ENCODE measurements at places on chromosomes 2 and 18. TPM values are rescaled to one million over a fixed set of nuclear protein-coding genes. Genes with fewer than 3 reads are reported as not detected.

- H3K27ac ChIP-seq: no peak overlapping the region
- H3K36me3 ChIP-seq: no peaks in the 10 kb centered on the region
- H3K4me3 ChIP-seq: no peak overlapping the region
- no peaks in the 10 kb centered on the region for H3K4me1 ChIP-seq
- no peak for DNase-seq
- H3K27me3 ChIP-seq: no peaks in the 10 kb centered on the region
Observed at GRCh38 chr2:181991171-181991885, 5.7 kb downstream of the PPP1R1C start.

The NRBP1 gene
- total RNA-seq: 145 TPM

DNA sequence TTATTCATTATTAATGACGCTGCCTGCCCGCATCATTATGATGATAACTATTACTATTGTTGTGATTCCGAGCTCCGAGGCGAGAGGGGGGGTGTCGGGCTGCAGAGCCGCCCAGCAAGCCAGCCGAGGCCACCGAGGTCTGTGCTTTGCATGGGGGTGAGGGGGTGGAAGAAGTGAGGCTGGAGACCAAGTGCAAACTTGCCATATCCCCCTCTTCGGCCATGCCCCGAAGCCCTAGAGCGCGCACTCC lies 3.6 kb downstream of the BCL11A start:
- no peaks in the 10 kb centered on the region for H3K27me3 ChIP-seq
- H3K27ac ChIP-seq: peak overlapping the region; percentile 34
- H3K4me1 ChIP-seq: peaks cover 8% of the 10 kb centered on the region
- H3K36me3 ChIP-seq: no peaks in the 10 kb centered on the region
- H3K4me3 ChIP-seq: peak overlapping the region; percentile 82

The CPSF3 gene
- total RNA-seq: 39.6 TPM

DNA sequence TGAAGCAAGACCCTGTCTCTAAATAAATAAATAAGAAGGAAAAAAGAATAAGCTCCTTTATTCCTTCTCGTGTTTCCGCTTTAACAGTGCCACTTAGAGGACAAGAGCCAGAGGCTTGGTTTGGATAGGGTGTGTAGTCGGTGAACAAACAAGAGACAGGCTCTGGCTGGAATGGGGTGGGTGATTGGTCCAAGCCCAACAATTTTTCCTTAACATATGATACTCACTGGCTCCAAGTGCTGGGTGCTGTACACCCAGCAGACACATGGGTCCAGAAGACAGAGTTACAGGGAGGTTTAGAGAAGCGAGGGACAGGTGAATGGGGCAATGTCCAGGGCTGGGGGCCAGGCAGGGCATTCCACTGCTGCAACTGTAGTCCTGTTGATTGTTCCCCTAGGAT lies 77.8 kb downstream of the NCAPH start:
- no peak overlapping the region for H3K4me3 ChIP-seq
- no peaks in the 10 kb centered on the region for H3K4me1 ChIP-seq
- H3K36me3 ChIP-seq: no peaks in the 10 kb centered on the region

The GPR17 gene
- total RNA-seq: not detected

GRCh38 chr2:72144632-72145288 lies 2.9 kb downstream of the CYP26B1 start:
- peak; percentile 23 for DNase-seq
- no peaks in the 10 kb centered on the region for H3K36me3 ChIP-seq
- H3K27ac ChIP-seq: no peak overlapping the region
- H3K4me1 ChIP-seq: peaks cover 9% of the 10 kb centered on the region

DNA sequence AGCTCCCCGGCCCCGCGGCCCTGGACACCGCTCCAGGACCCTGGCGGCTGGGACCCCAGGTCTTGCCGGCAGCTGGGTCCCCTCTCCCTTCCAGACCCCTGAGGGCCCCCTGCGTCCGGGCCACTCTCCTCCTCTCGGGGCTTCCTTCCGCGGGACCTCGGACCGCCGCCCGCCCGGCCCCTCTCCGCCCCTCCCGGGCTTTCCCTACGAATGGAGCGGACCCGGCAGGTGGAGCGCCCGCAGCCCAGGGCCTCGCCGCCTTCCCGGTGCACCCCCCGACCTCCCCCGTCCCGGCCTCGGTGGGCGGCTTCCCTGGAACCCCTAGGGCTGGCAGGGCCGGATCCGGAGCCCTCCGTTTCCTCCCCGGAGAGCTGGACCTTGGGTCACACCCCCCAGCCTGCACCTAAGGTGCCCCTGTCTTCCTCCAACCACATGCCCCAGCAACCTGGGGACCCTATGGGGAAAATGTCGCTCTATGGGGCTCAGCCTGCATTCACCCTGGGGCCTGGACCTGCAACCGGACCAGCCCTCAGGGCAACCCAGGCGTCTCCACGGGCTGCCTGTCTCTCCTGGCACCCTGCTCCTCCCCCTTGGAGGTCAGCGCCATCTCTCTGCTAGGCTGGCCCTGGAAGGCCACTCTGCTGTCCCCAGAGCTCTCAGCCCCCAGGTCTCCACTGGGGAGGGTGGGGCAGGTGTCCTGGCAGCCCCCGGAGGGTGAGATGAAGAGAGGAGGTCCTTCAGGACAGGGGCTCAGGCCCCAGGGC lies 730 bp downstream of the B3GNT7 start:
- H3K4me1 ChIP-seq: no peaks in the 10 kb centered on the region
- H3K27me3 ChIP-seq: peaks cover 20% of the 10 kb centered on the region
- H3K27ac ChIP-seq: no peak overlapping the region
- DNase-seq: no peak
- no peak overlapping the region for H3K4me3 ChIP-seq

- no peak overlapping the region for H3K27ac ChIP-seq
- H3K4me1 ChIP-seq: peaks cover 7% of the 10 kb centered on the region
- no peaks in the 10 kb centered on the region for H3K36me3 ChIP-seq
- no peak overlapping the region for H3K4me3 ChIP-seq
- no peaks in the 10 kb centered on the region for H3K27me3 ChIP-seq
Observed at GRCh38 chr2:28354920-28355520, 37.6 kb upstream of the FOSL2 start.

DNA sequence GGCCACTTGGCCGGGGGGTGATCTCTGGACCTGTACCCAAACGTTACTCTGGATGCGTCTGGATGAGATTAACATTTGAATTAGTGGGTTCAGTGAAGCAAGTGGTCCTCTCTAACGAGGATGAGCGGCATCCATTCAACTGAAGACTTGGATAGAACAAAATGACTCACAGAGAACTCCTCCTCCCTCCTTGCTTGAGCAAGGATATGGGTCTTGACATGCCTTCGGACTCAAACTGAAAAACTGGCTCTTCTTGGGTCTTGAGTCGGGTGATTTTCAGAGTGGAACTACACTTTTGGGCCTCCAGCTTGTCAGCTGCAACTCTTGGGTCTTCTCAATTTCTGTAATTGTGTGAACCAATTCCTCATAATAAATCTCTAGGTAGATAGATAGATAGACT lies 47.2 kb downstream of the NETO1 start:
- DNase-seq: no peak
- H3K4me1 ChIP-seq: no peaks in the 10 kb centered on the region
- H3K27ac ChIP-seq: no peak overlapping the region
- H3K4me3 ChIP-seq: no peak overlapping the region
- H3K36me3 ChIP-seq: no peaks in the 10 kb centered on the region

DNA sequence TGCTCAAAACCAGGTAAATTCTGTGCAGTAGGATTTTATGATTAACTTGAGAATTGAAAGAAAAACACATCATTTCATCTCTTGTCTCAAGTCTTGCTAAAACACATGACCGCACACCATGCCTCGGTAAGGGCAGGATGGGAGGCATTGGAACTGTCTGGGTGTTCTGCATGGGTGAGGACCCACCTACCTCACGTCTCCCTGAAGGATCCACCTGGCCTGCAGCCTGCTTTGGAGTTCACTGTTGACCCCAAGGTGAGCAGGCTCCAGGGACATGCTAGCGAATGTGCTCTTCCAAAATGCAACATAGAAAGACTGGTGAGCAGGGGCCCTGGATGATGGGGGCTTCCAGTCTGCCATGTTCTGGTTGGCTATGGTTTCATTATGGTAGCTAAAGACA lies 131.5 kb downstream of the NCK2 start:
- no peak overlapping the region for H3K4me3 ChIP-seq
- H3K27ac ChIP-seq: no peak overlapping the region
- no peak for DNase-seq
- no peaks in the 10 kb centered on the region for H3K27me3 ChIP-seq

GRCh38 chr2:30436859-30437435 lies 10.1 kb upstream of the LCLAT1 start:
- no peaks in the 10 kb centered on the region for H3K27me3 ChIP-seq
- H3K4me1 ChIP-seq: peaks cover 11% of the 10 kb centered on the region
- H3K4me3 ChIP-seq: no peak overlapping the region
- no peaks in the 10 kb centered on the region for H3K36me3 ChIP-seq
- no peak overlapping the region for H3K27ac ChIP-seq

The HK2 gene
- total RNA-seq: 24.2 TPM

DNA sequence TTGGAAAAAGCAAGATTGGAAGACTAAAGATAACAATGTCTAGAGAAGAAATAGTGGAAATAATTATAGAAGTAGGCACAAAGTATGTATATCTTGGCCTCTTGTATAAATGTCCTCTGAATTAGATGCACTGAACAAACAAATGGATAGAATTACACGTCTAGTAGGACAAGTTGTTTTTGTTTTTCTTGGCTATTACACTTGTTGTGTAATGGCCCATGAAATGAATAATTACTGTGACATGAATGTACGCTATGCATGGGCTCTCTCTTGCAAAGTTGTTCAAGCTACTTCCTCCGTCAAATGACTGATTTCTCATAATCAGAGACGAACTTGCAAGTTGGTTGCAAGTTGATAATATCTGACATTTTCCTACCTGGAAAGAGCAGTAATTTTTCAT lies 126.2 kb downstream of the PDE1A start:
- H3K27ac ChIP-seq: no peak overlapping the region
- H3K4me1 ChIP-seq: 0 out of 2 replicates have a peak, but pooled peaks cover 5% of the 10 kb centered on the region

The TMEM163 gene
- total RNA-seq: not detected

The DTNA gene
- total RNA-seq: 14.5 TPM

The HOXD12 gene
- not detected for total RNA-seq

DNA sequence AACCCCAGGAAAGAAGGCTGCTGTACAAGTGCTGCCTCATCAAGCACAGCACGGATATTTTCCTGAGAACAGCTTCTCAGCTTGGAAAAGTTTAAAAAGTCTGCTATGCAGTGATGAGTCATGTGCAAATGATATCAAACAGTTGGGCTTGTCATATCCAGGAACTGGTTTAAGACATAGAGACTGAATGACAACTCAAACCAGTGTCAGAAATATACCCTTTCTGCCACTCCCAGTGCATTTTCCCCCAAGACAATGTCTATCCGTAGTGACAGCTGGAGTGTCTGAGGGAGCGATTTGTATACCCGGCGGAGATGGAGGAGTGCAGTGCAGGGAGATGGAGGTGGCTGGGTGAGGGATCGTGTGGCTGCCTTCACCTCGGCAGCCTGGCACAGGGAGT lies 28.2 kb downstream of the SOX11 start:
- DNase-seq: peak; percentile 1
- no peaks in the 10 kb centered on the region for H3K4me1 ChIP-seq
- no peak overlapping the region for H3K27ac ChIP-seq
- H3K27me3 ChIP-seq: no peaks in the 10 kb centered on the region
- no peaks in the 10 kb centered on the region for H3K36me3 ChIP-seq

DNA sequence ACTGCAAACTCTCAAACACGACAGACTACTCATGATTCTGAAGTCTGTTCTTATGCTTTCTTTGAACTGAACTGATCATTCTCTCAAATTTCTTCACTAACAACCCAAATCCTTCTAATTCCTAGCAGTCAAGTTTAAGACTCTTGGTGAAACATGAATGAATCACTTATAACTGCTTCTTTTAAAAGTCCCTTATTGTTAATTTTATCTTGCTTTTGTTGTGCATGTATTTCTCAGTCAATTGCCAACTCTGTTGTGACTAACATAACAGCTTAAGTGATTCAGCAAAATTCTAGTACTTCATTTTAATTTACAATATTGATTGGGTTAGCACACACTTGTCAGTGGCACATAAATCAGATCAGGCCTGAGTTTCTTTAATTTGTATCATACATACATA lies 357.0 kb upstream of the FSIP2 start:
- H3K27ac ChIP-seq: no peak overlapping the region
- no peak for DNase-seq
- H3K4me1 ChIP-seq: no peaks in the 10 kb centered on the region
- H3K27me3 ChIP-seq: no peaks in the 10 kb centered on the region
- no peaks in the 10 kb centered on the region for H3K36me3 ChIP-seq

- peaks cover 13% of the 10 kb centered on the region for H3K4me1 ChIP-seq
- no peaks in the 10 kb centered on the region for H3K27me3 ChIP-seq
- H3K27ac ChIP-seq: no peak overlapping the region
Observed at GRCh38 chr2:169476459-169476858, 2.8 kb upstream of the BBS5 start.

DNA sequence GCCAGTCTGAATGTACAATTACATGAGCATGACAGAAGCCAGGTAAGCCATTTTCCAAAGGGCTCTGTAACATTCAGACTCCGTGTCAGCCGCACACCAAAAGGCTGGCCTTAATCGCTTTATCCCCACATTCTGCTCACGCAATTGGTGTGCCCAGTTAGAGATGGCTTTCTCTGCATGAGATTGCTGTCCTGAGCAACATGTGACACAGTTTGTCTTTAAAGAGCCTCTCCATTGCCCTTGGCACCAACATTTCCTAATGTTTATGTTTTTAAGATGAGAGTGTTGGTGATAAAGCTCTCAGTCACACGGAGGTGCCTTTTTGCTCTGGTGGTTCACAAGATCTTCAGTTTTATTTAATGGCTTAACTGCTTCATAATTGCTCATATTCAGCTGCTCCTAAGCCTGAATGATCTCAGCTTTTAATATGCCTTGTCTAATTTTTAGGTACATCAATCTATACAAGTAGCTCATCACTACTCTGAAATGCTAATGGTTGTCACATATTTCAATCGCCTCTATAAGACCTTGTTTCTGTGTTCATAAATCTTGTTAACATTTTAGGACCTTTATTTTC lies 164.8 kb upstream of the ACVR2A start:
- H3K27ac ChIP-seq: no peak overlapping the region
- no peak overlapping the region for H3K4me3 ChIP-seq
- no peak for DNase-seq
- no peaks in the 10 kb centered on the region for H3K27me3 ChIP-seq

DNA sequence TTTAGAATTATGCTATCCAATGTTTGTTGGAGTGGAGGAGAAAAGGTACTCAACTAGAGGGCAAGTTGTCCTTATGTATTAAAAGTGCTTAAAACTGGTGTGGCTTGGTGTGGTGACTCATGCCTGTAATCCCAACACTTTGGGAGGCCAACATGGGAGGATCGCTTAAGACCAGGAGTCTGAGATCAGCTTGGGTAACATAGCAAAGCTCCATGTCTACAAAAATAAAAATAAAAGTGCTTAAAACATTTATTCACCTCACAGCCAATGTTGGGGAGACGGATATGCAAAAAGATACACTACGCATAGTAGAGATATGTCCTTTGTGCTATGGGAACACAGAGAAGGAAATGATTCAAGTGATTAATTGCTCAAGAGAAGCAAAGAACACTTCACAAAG lies 19.3 kb upstream of the TNFAIP6 start:
- H3K27ac ChIP-seq: peak overlapping the region; percentile 43
- no peak overlapping the region for H3K4me3 ChIP-seq
- peak; percentile 41 for DNase-seq
- no peaks in the 10 kb centered on the region for H3K36me3 ChIP-seq
- no peaks in the 10 kb centered on the region for H3K27me3 ChIP-seq
- H3K4me1 ChIP-seq: peaks cover 28% of the 10 kb centered on the region

The TXNL1 gene
- total RNA-seq: 50.0 TPM
